Thoracic aorta (tissue), 2 donors: ENCODE measurements at places on chromosomes 7 and 10. TPM values are rescaled to one million over a fixed set of nuclear protein-coding genes. Genes with fewer than 3 reads are reported as not detected.

The SPDYE2 gene
- not detected for total RNA-seq

The PDGFA gene
- 175 TPM for total RNA-seq

DNA sequence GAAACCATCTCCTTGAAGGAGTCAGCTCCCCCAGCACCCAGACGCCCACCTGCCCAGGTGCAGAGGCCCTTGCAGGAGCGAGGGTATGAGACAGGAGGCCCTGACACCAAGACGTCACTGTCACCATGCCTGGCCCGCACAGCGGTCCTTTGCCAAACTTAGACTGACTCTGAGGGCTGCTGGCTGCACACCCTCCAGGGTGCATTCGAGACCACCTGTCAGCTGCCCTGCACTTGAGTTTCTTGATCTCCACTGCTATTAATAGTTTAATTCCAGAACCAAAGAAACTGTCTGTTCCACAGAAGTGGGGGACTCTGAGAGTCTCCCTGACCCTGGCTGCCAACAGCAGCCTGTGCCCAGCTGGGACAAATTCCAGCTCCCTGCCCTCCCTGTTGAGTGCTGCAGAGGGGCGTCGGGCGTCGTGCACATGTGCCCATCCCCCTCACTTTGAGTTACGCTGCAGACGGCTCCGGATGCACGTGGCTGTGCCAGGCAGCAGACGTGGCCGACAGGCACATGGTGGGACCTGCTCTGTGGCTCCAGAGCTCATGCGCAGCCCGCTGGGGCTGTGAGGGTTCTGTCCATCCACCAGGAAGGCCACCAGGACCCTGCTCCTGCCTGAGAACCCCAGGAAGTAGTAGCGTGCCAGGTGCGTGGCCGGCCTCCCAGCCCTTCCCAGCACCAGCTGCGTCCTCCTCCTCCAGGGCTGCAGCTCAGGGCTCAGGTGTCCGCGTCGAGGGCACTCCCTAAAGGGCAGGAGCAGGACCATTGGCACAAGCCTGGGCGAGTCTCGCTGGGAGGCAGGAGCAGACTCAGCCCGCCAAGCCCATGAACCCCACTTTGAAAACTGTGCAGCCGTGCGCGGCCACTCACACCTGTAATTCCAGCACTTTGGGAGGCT, 24.8 kb downstream of the ELFN1 start:
- H3K4me3 ChIP-seq = no peak overlapping the region

The FKBP6 gene
- not detected for total RNA-seq

DNA sequence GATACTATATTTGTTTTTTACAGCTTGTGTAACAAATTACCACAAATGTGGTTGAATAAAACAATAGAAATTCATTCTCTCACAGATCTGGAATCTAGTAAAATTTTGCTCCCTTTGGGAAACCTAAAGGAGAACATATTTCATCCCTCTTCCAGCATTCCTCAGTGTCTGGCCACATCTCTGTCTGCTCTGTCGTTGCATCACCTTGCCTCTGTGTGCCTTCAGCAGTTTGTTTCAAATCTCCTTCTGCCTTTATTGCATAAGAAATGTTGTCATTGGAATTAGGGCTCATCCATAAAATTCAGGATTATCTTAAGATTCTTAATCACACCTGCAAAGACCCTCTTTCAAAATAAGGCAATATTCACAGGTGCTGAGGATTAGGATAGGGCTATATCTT, 14.5 kb downstream of the OR2A14 start:
- DNase-seq = no peak
- H3K27me3 ChIP-seq = no peaks in the 10 kb centered on the region
- no peaks in the 10 kb centered on the region for H3K4me1 ChIP-seq
- no peak overlapping the region for H3K4me3 ChIP-seq
- no peaks in the 10 kb centered on the region for H3K36me3 ChIP-seq

The SFTPA1 gene
- not detected for total RNA-seq

DNA sequence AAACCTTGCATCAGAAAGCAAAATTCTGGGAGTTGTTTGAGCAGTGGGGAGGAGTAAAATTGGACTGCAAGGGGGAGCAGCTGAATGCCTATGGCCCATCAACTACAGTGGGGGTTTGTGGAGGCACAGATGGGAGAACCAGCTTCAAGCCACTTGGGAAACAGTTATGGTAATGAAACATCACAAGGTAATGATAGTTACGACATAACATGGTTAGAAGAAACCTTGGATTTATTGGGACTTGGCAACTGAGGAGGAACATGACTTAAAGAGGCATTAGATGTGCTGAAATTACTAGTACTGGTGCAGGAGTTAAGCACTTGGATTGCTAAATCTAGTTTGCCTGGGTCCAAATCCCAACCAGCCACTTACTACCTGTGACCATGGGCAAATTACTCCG, 868.4 kb downstream of the KCNMA1 start:
- no peak overlapping the region for H3K4me3 ChIP-seq
- no peaks in the 10 kb centered on the region for H3K36me3 ChIP-seq
- H3K4me1 ChIP-seq = no peaks in the 10 kb centered on the region
- no peak overlapping the region for H3K27ac ChIP-seq

- H3K36me3 ChIP-seq = no peaks in the 10 kb centered on the region
- H3K27me3 ChIP-seq = no peaks in the 10 kb centered on the region
- H3K4me1 ChIP-seq = no peaks in the 10 kb centered on the region
- no peak overlapping the region for H3K27ac ChIP-seq
- no peak overlapping the region for H3K4me3 ChIP-seq
Observed at GRCh38 chr7:51311166-51311565, 5.4 kb downstream of the COBL start.

DNA sequence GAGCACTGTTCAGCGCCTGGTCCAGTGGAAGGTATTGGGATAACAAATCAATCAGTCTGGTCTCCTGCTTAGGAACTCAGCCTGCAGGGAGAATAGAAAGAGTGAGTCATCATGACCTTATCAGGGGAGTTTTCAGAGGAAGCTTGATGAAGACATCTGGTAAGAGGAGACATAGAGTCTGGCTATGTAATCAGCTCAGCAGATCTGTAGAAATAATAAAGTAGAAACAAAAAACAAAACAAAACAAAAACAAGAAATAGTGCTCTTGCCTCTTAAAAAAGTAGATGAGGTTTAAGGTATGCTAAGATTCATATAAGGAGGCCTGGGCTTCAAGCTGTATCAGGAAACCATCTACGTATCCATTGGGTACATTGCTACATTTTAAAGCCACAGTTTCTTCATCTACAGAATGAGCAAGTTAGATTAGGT, 14.4 kb downstream of the TAS2R41 start:
- no peak overlapping the region for H3K27ac ChIP-seq
- H3K36me3 ChIP-seq = no peaks in the 10 kb centered on the region
- DNase-seq = no peak
- H3K4me3 ChIP-seq = no peak overlapping the region

- H3K4me3 ChIP-seq = no peak overlapping the region
- no peaks in the 10 kb centered on the region for H3K27me3 ChIP-seq
- H3K4me1 ChIP-seq = peaks cover 6% of the 10 kb centered on the region
- H3K27ac ChIP-seq = no peak overlapping the region
Observed at GRCh38 chr7:140659856-140660255, 12.9 kb upstream of the ADCK2 start.

The ARHGAP12 gene
- total RNA-seq = 26.3 TPM

GRCh38 chr10:103053659-103054581, 135.8 kb downstream of the CNNM2 start:
- H3K4me3 ChIP-seq = peak overlapping the region; percentile 67
- H3K27ac ChIP-seq = peak overlapping the region; percentile 56
- H3K27me3 ChIP-seq = no peaks in the 10 kb centered on the region
- no peaks in the 10 kb centered on the region for H3K36me3 ChIP-seq

- peak overlapping the region; percentile 99 for H3K27ac ChIP-seq
- peaks cover 16% of the 10 kb centered on the region for H3K4me1 ChIP-seq
- peak overlapping the region; percentile 100 for H3K4me3 ChIP-seq
- no peaks in the 10 kb centered on the region for H3K27me3 ChIP-seq
- no peak for DNase-seq
Observed at GRCh38 chr10:6204341-6205191, 1.8 kb downstream of the PFKFB3 start.

DNA sequence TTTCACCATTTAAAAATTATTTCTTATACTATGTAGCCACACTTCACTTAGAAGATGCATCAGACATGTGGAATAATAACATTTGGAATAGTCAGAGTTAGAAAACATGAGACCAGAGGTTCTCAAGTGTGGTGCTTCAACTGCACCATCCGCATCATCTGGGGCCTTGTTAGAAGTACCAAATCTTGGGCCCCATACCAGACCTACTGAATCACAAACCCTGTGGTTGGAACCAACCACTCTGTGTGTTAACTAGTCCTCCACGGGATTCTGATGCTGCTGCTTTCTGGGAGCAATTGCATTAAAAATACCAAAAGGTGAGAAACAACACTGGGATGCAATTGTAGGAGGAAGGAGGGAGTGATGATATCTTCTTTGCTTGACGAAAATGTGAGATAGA, 125.2 kb downstream of the GNAT3 start:
- no peaks in the 10 kb centered on the region for H3K36me3 ChIP-seq
- H3K4me3 ChIP-seq = no peak overlapping the region
- H3K27ac ChIP-seq = no peak overlapping the region
- peaks cover 15% of the 10 kb centered on the region for H3K4me1 ChIP-seq

The NEUROD6 gene
- total RNA-seq = not detected

The MET gene
- total RNA-seq = 18.6 TPM
